Activated T-cell treated with anti-CD3 and anti-CD28 coated beads for 4 hours (primary cell): ENCODE measurements at places on chromosomes 2 and 18.

GRCh38 chr2:241074065-241074818 lies 27.8 kb downstream of the MTERF4 start:
- no peak for DNase-seq

GRCh38 chr2:38622210-38622609 lies 19.5 kb upstream of the HNRNPLL start:
- no peak for DNase-seq

- no peak for DNase-seq
Observed at GRCh38 chr2:165163761-165164160, 40.1 kb downstream of the SCN3A start.

- no peak for DNase-seq
Observed at GRCh38 chr2:222522082-222522481, 97.7 kb downstream of the SGPP2 start.

DNA sequence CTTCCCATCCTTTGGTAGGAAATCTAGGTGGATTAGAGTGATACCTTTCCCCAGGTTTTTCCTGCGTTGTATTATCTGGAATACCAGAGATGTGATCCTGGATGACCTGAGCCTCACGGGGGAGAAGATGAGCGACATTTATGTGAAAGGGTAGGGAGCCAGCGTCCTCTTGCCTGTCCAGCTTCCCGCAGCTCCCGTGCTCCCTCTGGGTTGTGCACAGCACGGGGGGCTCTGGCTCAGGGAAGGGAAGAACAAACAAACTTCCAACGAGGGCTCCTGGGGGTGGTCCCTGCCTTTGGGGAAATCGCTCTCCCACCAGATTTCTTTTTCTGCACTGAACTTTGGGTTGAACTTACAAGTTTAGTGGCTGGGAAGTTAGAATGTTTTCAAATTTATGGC lies 215.7 kb downstream of the DYSF start:
- DNase-seq, result no peak

GRCh38 chr2:121480826-121481225 lies 49.9 kb upstream of the RNU4ATAC start:
- no peak for DNase-seq

- DNase-seq, result no peak
Observed at GRCh38 chr2:3179208-3179607, 198.4 kb downstream of the EIPR1 start.

DNA sequence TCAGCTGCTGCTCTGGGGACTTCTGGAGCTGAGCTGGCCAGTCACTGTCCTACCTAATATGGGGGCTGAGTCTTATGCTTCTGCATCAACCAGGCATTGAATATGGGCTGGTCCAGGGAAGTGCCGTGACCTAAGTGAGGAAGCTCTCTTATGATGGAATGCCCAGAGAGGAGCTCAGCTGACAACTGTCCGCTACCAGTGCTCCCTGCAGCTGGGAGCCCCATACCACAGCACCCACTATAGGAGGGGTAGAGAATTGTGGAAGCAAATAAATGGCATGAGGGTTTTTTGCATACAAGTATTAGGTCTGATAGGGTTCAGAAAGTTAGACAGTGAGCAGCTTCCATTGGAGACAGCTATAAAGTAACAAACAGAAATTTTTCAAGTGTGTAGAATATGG lies 4.5 kb downstream of the TIMM21 start:
- DNase-seq, result no peak

- DNase-seq, result no peak
Observed at GRCh38 chr2:32835148-32835547, 111.6 kb upstream of the LTBP1 start.

DNA sequence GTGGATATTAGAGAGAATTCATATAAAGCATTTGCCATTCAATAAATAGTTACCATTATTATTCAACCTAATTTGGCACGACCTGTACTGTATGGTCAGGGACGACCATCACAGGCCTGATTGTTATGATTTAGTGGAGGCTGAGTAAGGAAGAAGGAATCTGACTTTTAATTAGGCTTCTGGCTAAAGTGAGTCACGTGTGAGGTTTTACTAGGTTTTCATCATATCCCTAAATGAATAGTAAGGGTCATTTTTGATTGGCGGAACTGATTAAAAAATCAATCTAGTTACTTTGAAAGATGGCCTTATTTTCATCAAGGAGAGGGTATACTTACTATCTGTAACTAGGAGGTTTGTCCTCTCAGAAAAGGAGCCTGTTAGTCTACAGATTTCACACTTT lies 143.4 kb downstream of the ADCYAP1 start:
- DNase-seq, result no peak

- no peak for DNase-seq
Observed at GRCh38 chr18:35415511-35416073, 38.5 kb upstream of the ZNF396 start.

- no peak for DNase-seq
Observed at GRCh38 chr2:68673631-68674030, 30.3 kb downstream of the PROKR1 start.

DNA sequence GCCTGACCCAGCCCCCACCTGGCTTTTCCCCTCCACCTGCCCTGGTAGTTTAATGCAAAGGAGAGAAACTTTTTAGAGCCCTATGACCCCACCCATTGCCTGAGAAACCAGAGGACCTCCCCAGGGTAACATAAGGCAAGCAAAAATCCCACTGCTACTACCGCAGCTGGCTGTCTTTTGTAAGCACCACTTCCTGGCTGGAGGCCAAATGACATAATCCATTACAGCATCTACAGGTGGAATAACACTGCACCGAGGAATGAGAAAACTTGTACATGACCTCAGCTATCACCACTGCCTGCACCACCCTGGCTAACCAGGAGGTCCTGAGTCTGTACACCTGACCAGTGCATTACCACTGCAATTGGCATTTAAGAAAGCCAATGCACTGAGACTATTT lies 149.6 kb upstream of the GALNT5 start:
- DNase-seq, result no peak

DNA sequence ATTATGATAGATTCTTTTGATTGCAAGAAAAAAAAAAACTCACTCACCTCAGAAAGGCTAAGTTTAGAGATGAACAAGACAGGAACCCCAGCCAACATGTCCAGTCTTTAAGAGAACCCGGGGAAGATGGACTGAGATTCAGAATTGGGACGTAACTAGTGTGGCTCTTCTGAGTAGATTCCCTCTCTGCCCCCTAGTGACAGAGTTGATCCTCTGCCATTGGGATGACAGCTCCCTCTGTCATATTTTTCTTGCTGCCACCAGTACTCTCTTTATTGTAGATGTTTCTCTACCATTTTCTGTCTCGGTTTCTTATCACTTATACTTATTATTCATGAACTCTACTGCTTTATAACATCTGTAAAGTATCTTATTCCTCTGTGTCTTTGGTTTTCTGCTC lies 77.7 kb downstream of the GULP1 start:
- no peak for DNase-seq

- no peak for DNase-seq
Observed at GRCh38 chr2:214995926-214996670, 142.3 kb downstream of the ABCA12 start.

DNA sequence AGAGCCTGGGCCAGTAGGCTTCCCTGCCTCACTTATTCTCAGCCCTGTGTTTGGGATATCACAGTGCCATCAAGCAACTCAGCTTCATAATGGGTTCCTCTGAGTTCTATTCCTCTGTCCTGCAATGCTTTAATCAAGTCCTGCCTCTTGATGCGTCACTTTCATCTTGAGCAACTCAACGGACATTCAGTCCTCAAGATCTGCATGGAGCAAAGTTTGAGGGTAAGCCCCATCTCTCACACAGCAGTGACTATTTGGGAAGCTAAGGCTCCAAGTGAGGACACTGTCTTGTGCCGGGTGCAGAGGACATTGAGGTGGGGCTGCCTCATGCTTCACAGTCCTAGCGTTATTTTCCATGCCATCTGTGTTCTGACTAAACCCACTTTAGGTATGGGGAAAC lies 50.9 kb upstream of the PLB1 start:
- no peak for DNase-seq

DNA sequence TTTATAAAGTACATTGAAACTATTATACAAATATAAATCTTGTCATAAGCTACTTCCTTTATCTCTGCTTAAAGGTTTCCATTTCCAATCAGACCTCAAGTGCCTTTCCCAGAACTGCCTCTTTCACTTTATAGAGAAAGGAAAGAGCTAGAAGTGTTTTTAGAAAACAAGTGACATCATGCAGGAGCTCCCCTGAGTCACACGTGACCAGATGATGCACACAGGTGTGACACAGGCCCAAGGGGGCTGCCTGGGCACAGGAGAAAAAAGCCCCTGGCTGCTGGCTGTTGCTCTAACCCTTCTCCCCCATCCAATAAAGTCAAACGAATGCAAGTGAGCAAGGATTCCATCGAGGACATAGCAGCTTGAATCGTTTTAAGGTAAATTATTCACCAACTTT lies 21.4 kb upstream of the SH3BP4 start:
- DNase-seq, result no peak

DNA sequence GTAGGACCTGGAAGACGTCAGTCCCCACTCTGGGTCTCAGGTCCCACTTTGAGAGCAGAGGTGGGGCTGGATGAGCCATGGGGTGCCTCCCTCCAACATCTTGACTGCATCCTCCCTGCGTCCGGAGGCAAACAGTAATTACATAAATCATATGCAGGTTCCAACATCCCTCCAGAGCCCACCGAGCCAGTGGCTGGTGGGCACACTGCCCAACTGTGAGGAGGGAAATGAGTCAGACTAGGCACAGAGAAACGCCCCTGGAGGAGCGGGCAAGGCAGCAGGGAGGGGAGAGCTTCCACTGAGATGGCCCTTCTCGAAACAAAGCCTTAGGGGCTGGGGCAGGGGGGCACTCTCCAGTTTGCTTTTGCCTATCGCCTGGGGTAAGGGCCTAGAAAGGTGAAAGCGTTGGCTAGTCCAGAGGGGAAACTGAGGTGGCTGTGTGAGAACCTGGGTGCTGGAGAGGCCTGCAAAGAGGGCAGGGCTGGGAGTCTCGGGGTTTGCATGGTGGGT lies 168.2 kb upstream of the MYCN start:
- DNase-seq, result no peak

DNA sequence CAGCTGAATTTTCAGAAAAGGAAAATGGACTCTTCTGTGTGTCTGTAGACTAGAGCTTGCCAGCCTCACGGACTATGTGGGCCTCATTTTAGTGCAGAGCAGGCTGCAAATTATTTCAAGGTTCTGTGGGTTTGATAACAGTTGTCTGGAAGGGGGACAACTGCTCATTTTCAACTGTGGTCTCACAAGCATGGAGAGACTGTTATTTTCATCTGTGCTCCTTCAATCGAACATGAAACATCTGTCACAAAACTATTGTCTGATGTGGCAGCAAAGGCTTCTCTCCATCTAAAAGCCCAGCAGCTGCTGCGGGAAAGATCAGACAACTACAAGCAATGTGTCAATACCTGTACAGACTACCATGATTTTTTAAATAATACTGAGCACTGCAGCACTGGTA lies 211.8 kb downstream of the LRRTM4 start:
- no peak for DNase-seq

DNA sequence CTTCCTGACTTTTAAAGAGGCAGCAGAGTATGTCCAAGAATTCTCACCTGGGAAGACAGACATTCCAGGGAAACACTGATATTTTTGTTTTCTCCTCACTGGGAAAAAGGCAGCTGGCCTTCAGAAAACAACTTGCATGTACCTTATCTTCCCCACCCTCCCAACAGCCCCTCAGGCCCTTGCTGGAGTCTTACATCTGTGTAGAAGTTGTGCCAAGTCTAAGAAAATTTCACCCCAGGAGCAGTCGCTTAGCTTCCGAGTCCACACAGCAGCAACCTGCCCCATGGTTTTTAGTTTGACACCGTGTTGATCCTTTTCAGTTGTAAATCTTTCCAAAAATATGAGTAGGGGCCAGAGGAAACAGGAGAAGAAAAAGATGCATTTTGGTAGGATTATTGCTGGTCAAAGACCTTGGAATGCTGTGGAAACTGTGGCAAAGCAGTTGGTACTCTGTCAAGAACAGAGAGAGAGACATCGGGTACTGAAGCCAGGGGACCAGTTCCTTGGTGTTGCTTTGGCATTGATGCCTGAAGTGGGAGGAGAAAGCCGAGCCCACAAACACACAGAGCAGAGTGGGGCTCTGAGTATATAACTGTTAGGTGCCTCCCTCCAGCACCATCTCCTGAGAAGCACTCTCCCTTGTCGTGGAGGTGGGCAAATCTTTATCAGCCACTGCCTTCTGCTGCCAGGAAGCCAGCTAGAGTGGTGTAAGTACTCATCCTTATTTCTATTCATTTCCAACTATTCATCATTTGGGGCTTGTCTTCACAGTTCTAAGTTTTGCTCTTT lies at the start of gene SLC14A1:
TSS of gene SLC14A1 (plus strand) at position 615 of the 789 bp plus-strand sequence. CDS start 6,140 bp downstream, outside the sequence.
- DNase-seq, result no peak

DNA sequence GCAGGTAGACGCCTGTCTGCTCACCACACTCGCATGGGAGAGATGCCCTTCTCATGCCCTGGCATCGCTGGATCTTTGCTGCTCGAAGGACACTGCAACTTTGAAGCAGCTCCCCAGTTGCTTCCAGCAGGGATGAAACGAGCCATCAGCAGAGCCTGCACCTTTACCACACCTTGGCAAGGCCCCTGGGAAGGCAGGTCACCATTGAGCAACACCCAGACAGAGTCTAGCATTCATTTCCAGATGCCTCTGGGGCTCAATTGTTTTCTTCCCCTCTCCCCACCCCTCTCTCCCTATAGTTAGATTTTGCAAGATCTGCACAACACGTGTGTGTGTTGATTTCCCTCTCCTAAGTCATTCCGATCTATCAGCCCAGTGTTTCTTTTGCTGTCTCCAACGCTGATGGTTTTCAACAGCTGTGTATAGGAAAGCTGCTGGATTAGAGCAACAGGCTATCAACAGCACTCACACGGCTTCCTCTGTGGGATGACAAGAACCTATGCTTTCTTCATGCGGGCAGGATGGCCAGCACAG lies 25.6 kb upstream of the INHBB start:
- DNase-seq, result no peak

GRCh38 chr2:86211796-86212188 lies 12.5 kb downstream of the MRPL35 start:
- DNase-seq, result no peak

DNA sequence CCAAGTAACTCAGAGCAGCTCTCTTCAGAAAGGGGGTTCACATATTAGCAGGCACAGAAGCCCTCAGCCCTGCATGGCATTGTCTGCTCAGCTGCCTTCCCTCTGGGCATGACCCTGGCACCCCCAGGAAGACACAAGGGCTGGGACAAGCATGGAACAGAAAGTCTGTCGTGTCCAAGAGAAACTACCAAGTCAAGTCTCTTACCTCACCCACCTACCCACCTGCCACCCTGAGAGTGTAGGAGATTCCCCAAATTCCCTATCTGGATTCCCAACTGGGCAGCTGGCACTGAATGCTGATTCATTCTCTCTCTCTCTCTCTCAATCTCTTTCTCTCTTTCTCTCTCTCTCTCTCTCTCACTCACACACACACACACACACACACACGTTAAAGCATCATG lies 21.6 kb downstream of the SMAD7 start:
- no peak for DNase-seq

- no peak for DNase-seq
Observed at GRCh38 chr2:175518206-175518605, 336.7 kb upstream of the ATP5MC3 start.

GRCh38 chr2:28052691-28053090 lies 162.2 kb downstream of the BABAM2 start:
- DNase-seq, result no peak
